ENCODE measurements at places on chromosomes 7 and 10.

DNA sequence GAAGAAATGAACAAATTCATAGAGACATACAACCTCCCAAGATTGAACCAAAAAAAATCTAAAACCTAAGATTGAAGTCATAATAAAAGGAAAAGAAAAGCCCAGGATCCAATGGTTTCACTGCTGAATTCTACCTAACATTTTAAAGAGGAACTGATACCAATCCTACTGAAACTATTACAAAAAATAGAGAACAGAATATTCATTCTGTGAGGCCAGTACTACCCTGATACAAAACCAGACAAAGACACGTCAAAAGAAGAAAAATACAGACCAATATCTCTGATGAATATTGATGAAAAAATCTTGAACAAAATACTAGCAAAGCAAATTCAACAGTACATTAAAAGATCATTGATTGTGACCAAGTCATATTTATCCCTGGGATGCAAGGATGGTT lies 128.5 kb upstream of the STEAP1 start:
- no peak for DNase-seq

- no peak for DNase-seq
Observed at GRCh38 chr7:134374291-134374690, 57.6 kb upstream of the SLC35B4 start.

GRCh38 chr7:974172-974571 lies 1.2 kb downstream of the COX19 start:
- no peak for DNase-seq

DNA sequence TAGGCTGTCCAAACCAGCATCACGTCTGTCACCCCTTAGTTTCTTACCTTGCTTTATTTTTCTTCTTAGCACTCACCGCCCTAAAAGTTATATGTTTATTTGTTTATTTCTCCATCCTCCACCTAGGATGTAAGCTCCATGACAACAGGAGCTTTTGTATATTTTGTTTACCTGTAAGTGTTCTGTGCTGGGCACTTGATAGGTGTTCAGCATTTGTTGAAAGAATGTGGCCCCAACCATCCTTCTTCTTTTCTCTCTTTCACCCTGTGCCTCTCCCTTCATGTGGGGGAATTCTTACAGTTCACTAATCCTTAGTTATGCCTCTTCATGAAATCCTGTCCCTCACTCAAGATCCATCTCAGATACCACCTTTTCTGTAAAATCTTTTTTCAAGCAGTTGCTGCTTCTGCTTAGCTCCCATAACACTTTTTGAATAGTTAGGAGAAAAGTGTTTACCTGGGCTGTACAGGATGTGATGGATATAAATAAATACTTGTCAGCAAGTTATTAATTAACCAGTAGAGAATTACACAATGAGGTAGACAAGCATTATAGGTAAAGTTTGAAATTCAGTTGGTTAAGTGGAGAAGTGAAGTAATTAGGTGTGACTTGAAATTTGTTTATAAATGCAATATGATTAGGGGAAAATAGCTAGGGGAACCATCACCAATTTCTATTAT lies 9.7 kb downstream of the AHR start:
- DNase-seq = no peak

DNA sequence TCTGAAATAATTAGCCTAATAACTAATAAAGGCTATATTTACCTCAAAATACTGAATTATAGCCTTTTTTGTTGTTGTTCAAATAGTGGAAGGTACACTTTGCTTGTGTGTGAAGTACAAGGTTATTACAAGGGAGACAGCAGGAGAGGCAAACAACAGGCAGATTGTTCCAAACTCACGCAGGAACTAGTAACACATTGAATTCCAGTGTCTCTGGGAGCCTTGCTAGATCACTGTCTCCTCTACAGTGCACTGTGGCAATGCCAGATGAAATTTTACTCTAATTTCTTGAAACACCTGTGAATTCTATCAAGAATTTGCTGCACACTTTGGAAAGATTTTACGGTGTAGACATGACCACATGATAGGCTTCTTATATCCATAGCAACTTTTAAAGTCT lies 112.6 kb downstream of the MDFIC start:
- DNase-seq = no peak

DNA sequence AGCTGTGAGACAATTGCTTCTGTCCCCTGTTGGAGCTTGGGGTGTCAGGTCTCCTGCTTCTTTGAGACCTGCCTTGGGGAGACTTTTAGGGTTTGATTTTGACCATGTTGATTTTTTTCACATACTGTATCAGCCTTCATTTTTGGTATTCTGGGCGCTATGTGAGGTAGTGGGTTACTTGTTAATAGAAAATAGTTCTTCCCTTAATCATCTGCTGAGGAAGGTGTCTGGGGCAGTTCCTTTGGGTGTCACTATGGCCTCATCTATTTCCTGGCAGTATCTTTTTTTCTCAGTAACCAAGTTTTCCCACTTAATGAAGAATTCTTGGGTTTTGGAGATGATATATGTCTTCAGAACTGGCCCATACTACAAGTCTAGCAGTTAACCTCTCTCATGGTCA lies 4.6 kb upstream of the NOLC1 start:
- no peak for DNase-seq

- no peak for DNase-seq
Observed at GRCh38 chr10:14022052-14022451, 308.7 kb downstream of the FRMD4A start.

- no peak for DNase-seq
Observed at GRCh38 chr7:117560030-117560429, 80.2 kb downstream of the CFTR start.

- DNase-seq = no peak
Observed at GRCh38 chr7:107079212-107079940, 34.9 kb downstream of the PRKAR2B start.

DNA sequence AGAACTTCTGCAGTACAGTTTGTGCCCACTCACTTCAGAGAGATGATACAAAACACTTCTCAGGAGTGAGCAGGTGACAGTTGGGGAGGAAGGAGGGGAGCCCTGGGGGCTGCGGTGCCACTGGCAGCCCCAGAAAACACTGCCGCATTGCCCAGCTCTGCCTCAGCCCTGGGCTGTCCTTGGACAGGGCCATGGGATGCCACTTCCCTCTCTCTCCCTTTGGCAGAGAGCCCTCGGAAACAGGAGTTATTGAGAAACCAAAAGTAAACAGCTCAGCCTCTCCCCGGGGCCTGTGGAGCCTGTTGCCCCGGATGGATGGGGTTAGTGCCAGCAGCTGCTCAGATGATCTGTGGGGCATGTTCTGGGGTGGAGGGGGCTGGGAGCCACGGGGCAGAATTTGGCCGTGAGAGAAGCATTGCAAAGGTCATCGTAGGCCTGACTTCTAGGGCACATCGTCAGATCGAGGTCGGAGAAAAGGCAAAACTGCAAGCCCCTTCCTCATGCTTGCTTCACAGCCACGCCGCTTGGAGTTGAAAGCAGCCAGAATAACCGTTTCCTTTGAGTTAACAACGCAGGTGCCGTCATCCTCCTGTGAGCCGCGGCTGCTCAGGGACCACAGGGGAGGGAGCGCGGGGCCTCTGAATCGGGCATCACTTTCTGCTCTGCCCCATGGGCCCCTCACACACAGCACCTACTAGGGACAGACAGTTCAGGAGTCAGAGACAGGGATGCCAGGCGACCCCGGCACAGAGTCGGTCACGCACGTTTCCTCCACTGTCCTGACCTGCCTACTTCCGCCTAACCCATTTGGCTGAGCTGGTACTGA lies 256.4 kb downstream of the CAMK1D start:
- peak; percentile 20 for DNase-seq

DNA sequence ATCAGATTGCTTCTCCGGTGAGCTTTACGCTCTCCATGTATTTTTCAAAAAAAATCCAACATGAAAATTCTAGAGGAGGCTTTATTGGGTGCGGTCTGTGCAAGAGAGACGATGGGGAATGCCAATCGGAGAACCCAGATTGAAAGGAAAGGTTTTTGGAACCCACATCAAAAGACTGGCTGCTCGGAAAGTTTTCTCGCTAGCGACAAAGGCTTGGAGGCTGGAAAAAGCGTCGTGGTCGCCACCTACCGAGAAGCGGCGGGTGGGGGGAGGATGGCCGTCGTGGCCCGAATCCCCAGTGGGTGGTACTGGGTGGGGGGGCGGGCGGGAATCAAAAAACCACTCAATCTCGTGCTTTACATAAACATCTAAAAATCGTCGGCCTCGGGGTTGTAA lies 1.1 kb upstream of the GTF2I start:
- no peak for DNase-seq

- no peak for DNase-seq
Observed at GRCh38 chr10:75959209-75959608, 527.8 kb downstream of the LRMDA start.

DNA sequence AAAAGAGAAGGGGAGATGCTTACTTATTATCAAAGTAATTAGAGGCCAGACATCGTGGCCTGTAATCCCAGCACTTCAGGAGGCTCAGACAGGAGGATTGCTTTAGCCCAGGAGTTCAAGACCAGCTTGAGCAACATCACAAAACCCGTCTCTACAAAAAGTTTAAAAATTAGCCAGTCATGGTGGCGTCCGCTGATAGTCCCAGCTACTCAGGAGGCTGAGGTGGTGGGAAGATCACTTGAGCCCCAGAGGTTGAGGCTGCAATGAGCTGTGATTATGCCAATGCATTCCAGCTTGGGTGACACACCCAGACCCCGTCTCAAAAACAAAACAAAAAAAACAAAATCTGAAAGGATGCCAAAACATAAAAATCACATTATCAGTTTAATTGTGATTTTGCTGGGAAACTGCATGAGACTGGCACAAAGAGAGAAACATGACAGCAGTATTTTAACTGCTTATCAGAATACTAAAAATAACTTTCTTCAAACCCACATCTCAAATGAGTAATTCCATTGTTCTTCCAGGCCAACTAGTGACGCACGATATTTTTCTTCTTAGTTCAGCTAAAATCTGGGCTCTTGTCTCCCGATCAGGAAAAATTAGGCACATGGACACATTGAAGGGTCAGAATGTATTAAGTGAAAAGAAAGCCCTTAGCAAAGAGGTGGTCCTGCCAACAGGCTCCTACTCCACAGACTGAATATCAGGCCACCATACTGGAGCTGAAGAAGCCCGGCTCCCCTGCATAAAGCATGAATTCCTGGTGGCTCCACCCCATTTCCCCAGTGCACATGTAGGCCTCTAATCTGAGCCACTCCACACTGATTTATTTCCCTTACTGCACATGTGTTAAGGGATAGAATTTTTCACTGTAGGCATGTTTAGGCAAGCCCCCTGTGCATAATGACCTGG lies 9.6 kb upstream of the CCM2 start:
- no peak for DNase-seq

GRCh38 chr10:124992462-124993344 lies 50.8 kb downstream of the ZRANB1 start:
- no peak for DNase-seq
